ENCODE measurements at places on chromosomes 16 and 17.

DNA sequence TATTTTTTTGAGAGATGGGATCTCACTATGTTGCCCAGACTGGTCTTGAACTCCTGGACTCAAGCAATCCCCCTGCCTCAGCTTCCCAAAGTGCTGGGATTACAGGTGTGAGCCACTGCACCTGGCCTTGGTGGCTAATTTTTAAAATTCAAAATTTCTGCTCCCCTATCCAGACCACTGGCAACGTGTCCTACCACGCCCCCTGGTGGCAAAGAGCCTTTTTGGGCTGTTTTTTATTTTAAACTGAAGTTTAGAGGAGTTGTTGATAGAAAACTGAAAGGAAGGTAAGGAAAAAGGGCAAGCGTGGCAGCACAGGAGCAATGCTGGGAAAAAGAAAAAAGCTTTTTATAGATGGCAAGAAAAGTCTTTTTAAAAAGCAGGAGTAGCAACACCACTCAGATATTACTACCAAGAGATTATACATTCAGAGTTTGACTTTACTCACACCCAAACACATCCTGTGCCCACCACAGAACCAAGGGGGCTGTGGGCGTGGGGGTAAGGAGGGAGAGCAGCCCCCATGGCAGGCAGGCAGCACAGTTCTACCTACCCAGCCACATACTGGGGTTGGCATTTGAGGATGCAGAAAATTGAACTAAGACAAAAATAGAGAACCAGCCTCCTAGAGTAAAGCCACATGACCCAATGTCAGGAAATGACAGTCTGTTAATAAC is 4.2 kb upstream of the MXRA7 start:
- peak; percentile 86 for DNase-seq

DNA sequence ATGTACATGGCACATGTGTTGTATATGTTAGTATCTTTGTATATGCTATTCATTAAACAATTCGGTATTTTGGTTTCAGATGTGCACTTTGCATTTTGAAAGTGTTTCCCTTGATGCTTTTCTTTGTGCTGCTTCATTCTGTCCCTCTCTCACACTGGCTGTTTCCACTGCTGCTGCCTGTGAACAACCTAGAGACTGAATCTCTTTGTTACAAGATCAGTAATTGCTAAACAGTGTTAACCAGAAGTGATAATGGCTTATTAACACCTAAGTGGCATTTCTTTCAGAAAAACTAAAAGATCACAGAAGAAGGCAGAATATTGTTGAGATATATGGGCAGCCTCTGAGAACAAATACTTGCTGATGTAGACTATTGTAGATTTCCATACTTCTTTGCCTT is 84.7 kb downstream of the KIF2B start:
- no peak for DNase-seq

- no peak for DNase-seq
These were observed 67.2 kb upstream of the CLEC3A start for GRCh38 chr16:77955127-77955526.

DNA sequence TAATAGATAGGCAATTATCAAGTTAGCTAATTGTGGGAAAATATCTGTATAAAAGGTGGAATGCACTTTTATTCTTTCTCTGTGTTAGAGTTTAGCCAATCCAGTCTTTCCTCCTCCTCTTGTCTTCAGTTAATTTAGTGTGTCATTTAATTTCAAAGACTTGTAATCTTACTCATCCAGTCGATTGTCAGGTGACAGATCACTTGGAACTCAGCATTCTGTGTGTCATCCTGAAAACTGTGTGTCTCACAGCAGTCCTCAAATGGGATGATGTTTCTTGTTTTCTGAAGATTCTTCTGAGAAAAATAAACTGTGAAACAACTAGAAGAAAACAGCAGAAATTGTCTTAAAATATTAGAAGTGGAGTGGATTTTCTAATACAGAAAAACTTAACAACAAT is 290 bp upstream of the KRTAP4-1 start:
- DNase-seq: no peak

GRCh38 chr16:24074574-24074973 is 181.6 kb upstream of the CACNG3 start:
- DNase-seq: no peak

DNA sequence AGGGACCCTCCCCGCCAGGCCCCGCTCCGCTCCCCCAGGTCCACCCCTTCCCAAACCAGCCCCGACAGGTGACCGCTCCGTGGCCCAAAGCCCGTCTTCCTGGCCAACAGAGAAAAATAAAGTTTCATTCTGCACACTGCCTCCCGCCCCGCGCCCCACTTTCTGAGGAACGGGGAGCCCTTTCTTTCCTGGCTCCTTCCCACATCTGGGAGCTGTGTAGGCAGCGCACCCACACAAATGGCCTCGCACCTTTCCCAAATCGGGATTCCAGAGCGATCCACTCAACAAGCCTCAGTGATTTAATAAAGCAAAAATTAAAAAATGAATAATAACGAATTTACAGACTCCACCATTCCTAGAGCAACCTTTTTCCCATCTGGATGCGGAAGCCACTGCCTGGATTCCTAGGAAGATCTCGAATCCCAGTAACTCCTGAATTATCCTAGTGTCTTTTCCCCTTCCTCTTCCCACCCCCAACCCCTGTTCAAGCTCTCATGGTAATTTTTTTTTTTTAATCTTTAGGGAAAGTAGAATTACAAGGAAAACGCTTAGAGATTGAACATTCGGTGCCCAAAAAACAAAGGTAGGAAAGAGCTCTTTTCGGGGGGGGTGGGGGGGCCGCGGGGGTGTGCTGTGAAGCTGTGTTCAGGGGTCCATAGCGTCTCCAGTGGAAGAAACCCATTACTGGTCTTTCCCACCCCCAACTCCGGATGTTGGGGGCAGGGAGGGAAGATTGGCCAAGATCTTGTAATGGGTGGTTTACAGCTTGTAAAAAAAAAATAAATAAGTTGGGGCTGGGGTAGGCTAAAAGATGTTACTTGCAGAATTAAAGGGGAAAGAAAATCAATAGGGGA is 1.6 kb downstream of the IGF2BP1 start:
- no peak for DNase-seq

DNA sequence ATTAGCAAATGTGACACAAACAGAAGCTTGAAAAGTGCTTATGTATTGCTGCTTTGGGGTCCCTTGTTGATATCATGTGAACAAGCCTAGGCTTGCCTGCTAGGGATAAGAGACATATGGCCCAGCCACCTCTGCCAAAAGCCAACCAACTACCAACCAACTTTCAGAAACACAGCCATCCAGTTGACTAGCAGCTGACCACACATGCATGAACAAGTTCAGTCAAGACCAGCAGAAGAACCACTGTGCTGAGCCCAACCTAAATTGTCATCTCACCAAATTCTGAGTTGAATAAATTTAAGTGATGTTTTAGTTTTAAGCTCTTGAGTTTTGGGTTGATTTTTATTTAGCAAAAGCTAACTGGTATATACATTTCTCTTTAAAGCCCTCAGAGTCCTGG is 3.5 kb downstream of the ERN2 start:
- DNase-seq: no peak

- DNase-seq: no peak
These were observed 8.6 kb downstream of the SLC6A4 start for GRCh38 chr17:30226878-30227277.

- DNase-seq: peak; percentile 88
These were observed 16.4 kb upstream of the SEC14L1 start for GRCh38 chr17:77124192-77124889.

DNA sequence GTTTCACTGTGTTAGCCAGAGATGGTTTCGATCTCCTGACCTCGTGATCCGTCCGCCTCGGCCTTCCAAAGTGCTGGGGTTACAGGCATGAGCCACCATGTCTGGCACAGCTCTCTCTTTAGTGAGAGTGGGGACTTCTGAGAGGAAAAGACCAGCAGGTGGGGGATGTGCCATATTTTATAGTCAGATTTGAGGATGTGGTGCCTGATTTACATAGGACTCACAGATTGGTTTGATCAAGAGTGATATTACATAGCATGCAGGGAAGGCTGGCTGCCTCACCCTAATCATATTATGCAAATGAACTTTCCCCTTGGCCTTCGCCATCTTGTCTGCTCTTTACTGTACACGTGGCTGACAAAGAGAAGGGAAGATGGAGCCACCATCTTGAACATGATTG is 28.1 kb upstream of the MAPK3 start:
- no peak for DNase-seq

GRCh38 chr16:82402665-82403218 is 224.0 kb upstream of the CDH13 start:
- DNase-seq: no peak

DNA sequence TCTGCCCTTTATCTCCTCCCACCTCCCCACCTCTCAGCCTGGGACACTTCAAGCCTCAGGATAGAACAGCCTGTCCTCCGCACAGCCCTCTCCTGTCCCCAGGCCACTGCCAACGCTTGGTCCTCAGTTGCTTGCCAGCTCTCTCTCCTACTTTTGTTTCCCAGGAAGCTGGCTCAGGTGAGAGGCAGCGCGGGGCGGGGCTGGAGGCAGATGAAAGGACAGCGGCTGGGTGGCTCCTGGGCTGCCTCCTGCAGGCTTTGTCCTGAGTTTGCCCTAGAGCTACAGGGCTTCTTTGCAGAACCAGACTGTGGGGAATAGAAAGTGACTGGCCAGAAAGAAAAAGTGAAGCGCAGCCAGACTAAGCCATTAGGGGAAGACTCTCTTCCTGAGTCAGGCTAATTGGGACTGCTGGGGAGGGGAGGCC is 48.2 kb upstream of the CDC42EP4 start:
- peak; percentile 13 for DNase-seq

DNA sequence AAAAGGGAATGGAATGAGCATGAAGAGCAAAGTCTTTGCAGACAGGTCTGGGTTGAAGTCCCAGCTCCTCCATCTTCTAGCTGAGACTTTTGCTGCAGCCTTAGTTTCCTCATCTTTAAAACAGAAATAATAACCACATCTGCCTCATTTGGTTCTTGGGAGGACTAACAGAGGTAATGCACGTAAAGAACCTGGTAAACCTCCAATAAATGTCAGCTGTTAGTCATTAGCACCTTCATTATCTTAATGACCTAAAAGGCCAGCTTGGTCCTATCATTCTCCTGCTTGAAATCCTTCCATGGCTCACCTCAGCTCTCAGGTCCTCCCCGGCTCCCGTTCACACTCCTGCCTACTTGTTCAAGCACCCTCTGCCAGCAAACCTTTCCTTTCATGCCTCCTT is 51.8 kb downstream of the SKAP1 start:
- DNase-seq: no peak

DNA sequence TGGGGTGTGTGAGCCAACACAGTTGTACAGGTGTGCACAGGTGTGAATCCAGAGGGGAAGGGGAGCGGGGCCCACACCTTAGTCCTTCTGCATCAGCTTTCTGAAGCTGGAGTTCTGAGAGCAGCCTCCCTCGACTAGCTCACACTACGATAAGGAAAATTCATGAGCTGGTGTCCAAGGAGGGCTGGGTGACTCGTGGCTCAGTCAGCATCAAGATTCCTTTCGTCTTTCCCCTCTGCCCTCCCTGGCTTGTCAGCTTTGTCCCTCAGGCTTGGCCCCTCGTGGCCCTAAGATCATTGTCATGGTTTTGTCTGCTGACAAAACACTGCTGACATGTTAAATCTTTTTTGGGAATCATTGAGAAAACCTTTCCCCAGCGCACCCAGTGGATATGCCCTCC is 47.5 kb downstream of the OR1D5 start:
- peak; percentile 25 for DNase-seq

GRCh38 chr16:23922406-23922805 is 86.6 kb downstream of the PRKCB start:
- no peak for DNase-seq

DNA sequence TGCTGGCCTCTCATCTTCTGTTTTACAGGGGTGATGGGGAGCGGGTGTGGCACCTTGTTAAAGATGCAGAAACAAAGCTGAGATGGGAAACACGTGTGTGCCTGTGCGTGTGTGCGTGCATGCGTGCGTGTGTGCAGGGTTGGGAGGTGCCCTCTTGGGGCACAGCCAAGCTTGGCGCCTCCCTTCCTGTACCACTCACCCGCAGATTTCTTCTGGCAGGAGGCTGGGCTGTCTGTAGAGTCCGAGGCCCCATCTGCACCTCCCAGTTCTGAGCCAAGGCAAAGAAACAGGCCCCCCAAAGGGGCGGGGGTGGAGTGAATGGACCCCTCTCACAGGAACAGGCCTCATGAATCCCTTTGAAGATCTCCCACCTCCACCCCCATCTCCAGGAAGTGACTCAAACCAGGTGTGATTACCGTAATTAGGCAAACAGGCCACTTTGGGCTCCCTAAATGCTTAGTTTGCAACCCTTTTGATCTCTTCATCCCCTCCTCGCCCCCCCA is 20.9 kb downstream of the TNS4 start:
- no peak for DNase-seq

DNA sequence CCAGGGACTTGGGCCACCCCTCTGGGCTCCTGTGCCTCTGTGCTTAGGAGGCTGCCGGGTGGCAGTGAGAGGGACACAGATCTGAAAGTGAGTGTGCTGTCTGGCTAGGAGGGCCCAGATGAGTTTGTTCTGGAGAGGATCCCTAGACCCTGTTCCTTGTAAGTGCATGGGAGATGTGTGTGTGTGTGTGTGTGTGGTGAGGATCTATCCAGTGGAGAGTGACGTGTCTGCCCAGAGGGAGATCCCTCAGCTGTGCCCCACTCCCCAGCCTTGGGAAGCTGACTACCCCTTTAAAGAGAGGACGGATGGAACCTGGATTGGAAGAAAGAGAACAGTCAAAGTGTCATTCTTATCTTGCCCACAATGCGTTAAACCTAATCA is 25.5 kb upstream of the CDC42EP4 start:
- no peak for DNase-seq

GRCh38 chr17:44767493-44767892 is 8.7 kb downstream of the ADAM11 start:
- DNase-seq: no peak

DNA sequence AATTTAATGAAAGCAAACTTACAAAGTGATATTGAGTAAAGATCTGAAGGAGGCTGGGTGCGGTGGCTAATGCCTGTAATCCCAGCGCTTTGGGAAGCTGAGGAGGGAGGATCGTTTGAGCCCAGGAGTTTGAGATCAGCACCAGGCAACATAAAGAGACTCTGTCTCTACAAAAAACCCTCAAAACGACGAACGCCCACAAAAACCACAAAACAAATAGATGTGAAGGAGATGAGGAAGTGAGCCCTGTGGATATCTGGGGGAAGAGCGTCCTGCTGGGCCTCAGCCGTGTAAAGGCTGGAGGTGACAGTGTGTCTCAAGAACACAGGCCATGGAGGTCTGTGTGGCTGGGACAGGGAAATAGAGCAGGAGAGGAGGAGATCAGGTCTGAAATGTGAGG is 68.8 kb downstream of the ITFG1 start:
- DNase-seq: peak; percentile 81

GRCh38 chr16:86510465-86511261 is at the start of gene FOXF1:
Gene FOXF1 (plus strand): TSS chr16:86510527. CDS start chr16:86510570, 43 bp downstream.
- DNase-seq: peak; percentile 48

DNA sequence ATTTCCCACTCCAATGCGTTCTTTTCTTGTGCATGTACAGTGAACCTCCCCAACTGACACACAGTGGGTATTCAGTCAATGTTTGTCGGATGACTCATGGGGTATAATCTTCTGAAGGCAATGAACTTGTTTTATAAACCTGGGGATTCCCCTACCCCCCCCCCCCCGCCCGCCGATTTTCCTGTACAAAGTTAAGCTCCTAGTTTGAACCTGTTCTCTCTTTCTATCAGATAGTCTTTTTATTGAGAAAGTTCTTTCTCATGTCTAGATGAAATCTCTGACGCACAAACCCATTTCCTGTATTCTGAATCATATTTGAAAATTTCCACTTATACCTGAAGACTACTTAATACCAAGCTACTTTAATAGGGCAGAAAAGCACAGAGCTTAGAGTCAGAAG is 338.3 kb downstream of the CA10 start:
- no peak for DNase-seq

- no peak for DNase-seq
These were observed 13.9 kb downstream of the KDM8 start for GRCh38 chr16:27217256-27217655.

GRCh38 chr17:56699186-56699894 is 105.8 kb downstream of the NOG start:
- DNase-seq: no peak

GRCh38 chr17:16091773-16092172 is 92.1 kb downstream of the TTC19 start:
- no peak for DNase-seq

All from suppressor macrophage treated with lipopolysaccharide for 1 hour (primary cell).